ENCODE measurements at places on chromosomes 2 and 18.

DNA sequence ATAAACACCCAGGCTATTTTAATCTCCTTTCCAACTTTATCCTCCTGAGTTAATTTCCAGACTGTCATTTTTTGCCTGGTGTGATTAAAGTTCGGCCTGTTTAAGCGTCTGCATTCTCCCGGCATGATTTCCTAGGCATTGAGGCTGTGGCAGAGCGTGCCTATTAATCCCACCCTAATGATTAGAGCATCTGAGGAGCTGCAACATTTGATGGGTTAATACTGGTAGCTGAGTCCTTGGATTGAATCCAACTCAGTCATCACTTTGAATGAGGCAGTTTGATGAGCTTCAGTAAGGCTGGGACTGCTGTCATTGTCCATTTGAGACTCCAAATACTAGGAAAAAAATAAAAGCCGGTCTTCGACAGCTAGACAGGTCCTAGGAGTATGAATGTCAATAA, 882.5 kb downstream of the SLC4A3 start:
- DNase-seq, result no peak

DNA sequence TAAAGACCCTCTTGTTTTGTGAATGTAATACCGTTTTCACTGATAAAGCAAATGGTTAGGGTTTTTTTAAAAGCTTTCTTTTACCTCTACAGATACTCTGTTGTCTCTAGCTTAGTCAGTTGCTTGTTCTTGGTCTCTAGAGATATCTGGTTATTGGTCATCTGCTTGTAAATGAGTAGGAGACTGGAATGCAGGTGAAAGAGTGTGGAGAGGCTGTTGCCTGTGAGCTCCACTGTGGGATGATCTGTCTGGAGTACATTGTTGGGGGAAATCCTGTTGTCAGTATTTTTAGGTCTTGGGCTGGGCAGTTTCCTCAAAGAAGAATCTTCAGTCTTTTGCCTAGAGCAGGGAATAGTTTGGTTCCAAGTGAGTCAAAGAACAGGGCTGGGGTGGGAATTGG, 67.7 kb downstream of the SMCHD1 start:
- DNase-seq, result no peak

DNA sequence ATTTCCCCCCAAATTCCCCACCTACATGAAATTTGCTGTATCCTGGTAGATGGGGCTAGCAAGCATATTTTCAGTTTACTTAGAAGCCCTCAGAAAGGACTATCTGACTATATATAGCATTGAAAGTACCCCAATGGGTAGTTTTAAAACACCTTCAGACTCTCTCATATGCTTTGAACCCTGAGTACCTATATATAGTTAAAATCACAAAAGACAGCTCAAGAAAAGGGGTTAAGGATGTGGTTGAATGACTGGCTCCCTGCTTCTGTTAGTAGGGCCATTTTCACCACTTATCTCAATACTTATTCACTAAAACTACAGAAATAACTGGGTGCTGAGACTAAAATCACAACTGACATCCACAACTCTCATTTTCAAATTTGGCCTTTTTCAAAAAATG, 18.5 kb downstream of the WDPCP start:
- no peak for DNase-seq

- DNase-seq, result no peak
Observed at GRCh38 chr2:69309351-69310110, 77.5 kb downstream of the GFPT1 start.

GRCh38 chr18:66682855-66683322, 79.0 kb upstream of the CDH19 start:
- no peak for DNase-seq

GRCh38 chr2:45649462-45649857, 2.0 kb upstream of the PRKCE start:
- DNase-seq, result no peak

DNA sequence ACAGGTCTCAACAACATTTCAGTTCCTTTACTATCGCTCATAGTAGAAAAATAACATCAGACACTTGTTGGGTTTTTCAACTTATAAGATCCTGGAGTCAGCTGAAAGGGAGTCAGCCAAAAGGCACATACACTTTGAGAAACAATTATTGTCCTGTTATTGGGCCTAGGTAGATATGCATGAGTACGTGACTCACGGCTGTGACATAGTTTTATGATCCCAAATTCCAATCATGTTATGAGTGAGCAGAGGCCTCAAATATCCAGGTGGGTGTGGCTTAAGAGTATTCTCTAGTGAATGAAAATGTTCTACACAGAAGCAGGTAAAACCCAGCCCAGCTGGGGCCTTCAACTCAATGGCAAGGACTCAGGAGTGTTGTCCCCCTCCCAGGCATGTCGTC, 27.2 kb downstream of the SERPINB8 start:
- no peak for DNase-seq

- no peak for DNase-seq
Observed at GRCh38 chr2:30223413-30223874, 7.9 kb upstream of the LBH start.

- DNase-seq, result no peak
Observed at GRCh38 chr2:239666855-239667376, 266.1 kb upstream of the HDAC4 start.

DNA sequence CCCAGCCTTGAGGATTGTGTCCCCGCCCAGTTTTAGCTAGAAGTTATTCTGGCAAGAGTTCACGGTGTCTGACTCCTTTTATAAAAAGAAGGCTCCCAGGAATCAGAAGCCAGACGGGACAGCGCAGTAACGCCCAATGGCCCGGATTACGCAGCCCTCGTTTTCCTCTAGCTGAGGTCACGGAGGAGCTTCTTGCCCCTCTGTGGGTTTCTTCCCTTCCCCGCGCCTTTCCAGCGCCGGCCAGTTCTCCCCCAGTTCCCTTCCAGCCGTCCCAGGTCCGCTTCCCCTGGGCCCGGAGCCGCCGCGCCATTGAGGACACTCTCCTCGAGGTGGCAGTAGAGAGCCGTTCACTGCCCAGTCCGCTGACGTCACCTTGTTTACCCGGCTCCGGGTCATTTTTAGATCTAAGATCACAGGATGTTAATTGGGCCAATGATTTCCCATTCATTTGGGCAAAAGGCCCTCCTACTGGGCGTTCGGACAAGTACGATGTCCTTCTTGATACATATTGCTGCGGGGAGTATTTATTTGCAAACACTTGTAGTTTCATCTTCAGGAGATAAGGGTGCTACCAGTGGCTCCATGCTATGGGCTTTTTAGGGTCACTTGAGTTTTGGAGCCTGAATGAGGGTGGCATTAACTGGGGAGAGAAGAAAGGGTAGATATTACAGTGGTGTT, 81.5 kb upstream of the PPM1B start:
- peak; percentile 42 for DNase-seq

DNA sequence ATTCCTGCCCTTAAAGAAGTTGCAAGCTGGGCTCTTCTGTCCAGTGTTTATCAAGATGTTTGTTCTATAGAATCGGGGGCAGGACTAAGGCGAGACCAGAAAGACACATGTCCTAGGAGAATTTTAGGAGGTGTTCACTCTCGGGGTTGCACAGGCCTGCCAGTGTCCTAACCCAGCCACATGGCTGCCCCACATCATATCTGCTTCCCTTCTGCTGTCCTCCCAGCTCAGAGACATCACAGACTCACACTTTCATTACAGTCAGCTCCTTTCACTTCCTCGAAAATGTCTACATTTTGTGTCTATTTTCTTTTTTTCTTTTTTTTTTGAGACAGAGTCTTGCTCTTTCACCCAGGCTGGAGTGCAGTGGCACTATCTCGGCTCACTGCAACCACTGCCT, 10.7 kb upstream of the MRO start:
- no peak for DNase-seq

DNA sequence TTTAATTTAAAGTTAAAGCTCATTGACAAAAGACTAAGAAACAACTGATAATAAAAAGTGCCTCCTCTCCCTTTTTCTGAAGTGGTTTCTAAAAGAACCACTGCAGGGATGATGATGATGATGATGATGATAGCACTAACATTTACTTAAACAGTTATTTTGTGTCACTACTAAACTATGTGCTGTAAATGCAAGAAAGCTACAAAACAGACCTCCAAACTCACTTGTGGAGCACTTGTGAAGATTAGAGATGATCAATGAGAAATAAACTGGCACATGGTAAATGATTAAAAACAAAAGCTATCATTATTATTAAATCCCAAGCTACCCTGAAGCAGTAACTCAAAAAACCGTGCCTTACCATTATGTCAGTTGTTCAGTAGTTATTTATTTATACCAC, 88.7 kb downstream of the SLC8A1 start:
- no peak for DNase-seq

GRCh38 chr2:168948621-168949212, 47.6 kb downstream of the G6PC2 start:
- DNase-seq, result no peak

DNA sequence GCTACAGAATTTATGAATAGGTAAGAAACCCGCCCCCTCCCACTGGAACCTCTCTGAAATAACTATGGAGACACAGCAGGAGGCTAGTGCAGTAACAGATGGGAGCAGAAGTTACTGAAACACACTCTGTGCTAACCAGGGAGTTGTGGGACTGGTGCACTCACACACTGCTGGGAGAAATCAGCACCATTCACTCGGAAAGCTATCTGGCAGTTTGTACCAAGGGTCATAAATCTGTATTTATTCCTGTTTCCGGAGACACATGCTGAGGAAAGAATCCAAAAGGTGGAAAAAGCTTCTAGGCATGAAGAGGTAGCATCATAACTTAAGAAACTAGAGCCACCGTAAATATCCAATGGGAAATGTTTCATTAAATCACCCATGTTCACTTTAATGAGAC, 39.9 kb downstream of the TGFA start:
- no peak for DNase-seq

- DNase-seq, result no peak
Observed at GRCh38 chr2:85888020-85888683, 638 bp downstream of the ST3GAL5 start.

- DNase-seq, result no peak
Observed at GRCh38 chr2:232927793-232928550, 57.9 kb downstream of the SNORC start.

DNA sequence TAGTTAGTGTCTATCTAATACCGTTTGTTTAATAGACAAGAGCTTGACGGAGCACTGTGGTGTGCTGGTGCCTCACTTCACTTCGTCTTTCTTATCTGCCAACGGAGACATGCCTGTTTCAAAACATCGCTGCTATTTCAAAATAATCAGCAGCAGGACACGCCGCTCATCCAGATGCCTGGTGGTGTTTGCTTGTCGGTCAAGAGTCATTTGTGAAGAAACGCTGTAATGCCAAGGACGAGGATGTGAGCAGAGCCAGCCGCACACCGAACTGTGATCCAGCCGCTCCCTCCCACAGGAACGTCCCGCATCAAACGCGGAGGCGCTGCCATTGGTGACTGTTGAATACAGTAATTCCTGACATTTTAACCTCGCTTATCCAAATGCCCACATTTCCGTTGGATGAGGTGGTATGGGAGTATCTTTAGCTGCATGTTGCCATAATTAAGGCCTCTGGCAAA, 432.4 kb downstream of the FBXO15 start:
- no peak for DNase-seq

DNA sequence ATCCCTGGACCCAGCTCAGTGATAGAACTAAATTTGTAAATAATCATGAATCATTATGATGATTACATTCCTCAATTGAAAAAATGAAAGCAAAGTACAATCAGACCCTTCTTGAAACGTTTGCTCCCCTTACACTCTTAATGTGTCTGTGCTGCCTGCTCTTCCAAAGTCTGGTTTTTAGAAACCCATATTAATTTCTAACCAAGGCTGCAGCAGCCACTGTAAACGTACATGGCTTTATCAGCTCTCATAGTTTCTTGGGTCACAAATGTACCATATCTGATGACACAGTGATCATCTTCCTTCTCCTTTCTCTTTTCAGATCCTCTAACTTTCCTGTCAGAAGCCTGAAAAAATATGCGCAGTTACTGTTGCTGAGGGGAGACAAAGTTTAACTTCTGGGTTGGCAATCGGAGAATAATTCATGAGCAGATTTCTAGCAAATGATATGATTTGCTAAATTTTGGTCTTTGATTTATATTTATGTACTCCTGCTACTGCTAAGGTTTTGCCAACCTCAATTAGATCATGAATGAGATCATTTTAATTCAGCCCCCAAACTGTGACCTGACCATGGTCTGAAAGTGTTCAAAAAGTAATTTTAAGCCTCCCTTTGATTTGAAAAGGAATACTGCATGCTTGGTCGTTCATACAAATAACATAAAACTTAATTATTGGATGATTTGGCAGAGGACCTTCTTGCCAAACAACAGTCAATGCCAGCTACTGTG, 12.3 kb downstream of the ZEB2 start:
- DNase-seq, result no peak

GRCh38 chr2:151770995-151771394, 36.7 kb upstream of the NEB start:
- DNase-seq, result no peak

DNA sequence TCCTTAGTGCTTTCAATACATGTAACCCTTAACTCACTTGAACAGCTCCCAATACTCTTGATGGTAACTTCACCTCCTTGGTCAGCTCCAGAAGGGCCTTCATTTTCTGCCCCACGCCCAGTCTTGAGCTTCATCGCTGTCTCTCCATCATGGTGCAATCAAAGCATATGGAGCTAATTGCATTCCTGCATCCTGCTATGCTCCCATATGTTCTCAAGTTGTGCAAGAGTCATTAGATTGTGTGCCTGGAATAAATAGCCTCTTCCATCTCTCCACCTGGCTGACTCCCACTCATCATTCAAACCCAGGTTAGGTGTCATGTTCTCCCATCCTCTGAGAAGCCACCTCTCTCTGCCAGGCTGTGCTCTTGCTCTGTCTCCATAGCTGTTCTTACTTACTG, 364.5 kb upstream of the RGPD4 start:
- DNase-seq, result no peak

GRCh38 chr2:235496239-235496621, 2.4 kb downstream of the AGAP1 start:
- DNase-seq, result no peak

- DNase-seq, result no peak
Observed at GRCh38 chr2:144215207-144215606, 304.7 kb downstream of the ZEB2 start.

- no peak for DNase-seq
Observed at GRCh38 chr18:47557160-47557559, 305.7 kb upstream of the SKOR2 start.

DNA sequence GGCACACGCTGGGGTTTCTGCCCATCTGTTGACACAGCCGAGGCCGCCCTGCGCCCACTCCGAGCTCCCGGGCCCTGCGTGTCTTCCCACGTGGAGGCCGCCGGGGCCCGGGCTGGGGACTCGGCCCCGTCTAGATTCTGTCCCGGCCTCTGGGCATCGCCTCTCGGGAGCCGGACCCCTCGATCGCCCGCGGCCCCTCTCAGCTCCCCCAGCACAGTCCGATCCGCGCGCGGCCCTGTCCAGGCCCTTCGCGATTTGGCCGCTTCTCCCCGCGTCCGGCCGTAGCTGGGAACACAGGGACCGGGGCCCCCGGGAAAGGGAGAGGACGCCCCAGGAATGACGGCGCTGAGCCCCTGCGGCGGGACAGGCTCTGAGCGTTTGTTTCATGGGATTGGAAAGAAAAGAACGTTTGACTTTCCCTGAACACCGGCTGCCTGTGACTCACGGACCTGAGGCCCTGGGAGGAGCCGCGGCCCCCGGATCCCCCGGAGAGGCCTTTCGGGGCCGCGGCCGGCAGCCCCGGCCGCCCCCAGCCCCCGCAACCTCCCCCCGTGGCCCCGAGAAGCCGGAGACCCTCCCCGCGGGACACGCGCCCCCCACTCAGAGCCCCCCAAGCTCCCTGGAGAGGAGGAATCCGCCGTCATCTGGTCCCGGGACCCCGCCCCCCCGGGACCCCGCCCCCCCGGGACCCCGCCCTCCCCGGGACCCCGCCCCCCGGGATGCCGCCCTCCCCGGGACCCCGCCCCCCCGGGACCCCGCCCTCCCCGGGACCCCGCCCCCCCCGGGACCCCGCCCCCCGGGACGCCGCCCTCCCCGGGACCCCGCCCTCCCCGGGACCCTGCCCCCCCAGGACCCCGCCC, 62.7 kb upstream of the CTDP1 start:
- no peak for DNase-seq

GRCh38 chr2:130898553-130898952, 61.8 kb downstream of the ARHGEF4 start:
- DNase-seq, result no peak
